ENCODE measurements at places on chromosomes 7 and 10.

- no peak for DNase-seq
Measured at GRCh38 chr7:107327986-107328569, 141.8 kb upstream of the GPR22 start.

DNA sequence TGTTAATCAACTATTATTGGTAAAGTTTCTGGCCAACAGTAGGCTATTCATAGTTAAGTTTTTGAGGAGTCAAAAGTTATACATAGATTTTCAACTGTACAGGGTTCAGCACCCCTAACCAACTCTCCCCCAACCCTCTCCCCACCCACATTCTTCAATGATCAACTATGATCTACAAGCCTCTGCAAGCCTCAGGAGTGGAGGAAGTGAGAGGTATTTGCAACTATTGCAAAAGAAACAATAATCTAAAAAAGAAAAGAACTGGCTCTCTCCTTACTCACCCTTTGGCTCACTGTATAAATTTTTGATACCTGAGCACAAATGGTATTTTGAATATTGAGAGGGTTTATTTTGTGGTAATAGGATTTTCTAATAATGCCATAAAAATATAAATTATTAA is 179.8 kb downstream of the IPMK start:
- no peak for DNase-seq

DNA sequence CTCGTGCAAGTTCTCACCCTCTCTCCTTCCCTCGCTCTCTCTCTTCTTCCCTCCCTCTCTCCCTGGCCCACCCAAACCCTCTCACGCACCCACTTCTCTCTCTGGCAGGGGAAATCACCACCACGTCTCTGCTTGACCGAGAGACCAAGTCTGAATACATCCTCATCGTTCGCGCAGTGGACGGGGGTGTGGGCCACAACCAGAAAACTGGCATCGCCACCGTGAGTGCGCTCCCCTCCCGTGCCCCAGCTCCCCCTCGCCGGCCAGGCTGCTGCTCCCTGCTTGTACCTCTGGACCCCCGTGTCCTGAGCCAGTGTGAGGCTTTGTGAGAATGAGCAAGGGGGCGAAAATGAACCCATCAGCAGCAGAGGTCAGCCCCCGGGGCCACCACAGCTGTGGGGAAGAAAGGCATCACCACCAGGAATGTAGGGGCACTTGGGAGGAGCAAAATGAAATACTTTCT is 25.5 kb downstream of the C10orf105 start:
- DNase-seq: no peak

DNA sequence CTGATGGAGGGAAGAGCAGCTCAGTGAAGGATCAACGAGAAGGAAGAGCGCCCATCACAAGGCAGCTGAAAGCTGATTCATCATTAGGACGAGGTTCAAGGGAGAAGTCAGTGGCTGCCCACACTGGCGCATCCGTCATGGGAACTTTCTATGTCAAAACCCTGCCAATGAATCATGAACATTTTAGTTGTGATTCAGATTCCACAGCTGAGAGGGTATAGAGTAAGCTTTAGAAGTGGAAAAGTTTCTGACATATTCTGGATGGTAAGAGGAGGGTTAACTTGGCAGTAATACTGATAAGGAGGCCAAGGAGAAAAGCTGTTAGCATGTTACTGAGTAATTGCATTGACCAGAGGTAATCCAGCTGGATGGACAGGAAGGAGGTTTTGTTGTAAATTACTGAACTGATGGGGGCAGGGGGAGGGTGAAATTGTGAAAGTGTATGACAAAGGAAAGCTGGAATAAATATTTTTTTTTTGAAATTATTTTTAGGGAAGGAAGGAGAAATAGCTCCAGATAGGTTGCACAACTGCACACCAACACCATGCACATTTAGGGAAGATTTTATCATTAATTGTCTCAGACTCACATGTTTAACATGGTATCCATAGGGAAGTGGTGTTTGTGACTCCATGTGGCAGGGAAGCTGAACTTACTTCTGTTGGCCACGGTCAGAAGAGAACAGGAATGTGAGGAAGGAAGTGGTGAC is 78.3 kb upstream of the NRP1 start:
- DNase-seq: no peak

GRCh38 chr10:73772281-73773151 is 9.3 kb upstream of the CHCHD1 start:
- peak; percentile 82 for DNase-seq

DNA sequence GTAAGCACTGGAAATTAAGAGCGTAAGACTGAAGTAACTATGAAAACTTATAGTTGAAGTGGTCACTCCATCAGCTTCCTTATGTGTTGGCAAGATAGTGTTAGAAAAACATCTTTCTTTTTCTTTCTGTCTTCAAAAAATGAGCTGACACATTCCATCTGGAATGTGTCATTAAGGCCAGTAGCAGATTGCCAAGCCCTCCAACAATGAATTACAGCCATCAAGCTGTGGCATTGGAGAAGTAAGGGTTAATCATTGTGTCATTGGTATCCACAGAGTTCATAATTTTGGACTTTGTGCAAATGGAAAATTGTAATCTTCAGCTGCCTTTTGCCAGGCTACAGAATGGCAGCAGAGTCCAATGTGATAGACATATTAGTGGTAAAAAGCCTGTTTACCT is 926.3 kb downstream of the NRG3 start:
- DNase-seq: no peak

- DNase-seq: no peak
Measured at GRCh38 chr10:128875956-128876736, 590.9 kb upstream of the MGMT start.

DNA sequence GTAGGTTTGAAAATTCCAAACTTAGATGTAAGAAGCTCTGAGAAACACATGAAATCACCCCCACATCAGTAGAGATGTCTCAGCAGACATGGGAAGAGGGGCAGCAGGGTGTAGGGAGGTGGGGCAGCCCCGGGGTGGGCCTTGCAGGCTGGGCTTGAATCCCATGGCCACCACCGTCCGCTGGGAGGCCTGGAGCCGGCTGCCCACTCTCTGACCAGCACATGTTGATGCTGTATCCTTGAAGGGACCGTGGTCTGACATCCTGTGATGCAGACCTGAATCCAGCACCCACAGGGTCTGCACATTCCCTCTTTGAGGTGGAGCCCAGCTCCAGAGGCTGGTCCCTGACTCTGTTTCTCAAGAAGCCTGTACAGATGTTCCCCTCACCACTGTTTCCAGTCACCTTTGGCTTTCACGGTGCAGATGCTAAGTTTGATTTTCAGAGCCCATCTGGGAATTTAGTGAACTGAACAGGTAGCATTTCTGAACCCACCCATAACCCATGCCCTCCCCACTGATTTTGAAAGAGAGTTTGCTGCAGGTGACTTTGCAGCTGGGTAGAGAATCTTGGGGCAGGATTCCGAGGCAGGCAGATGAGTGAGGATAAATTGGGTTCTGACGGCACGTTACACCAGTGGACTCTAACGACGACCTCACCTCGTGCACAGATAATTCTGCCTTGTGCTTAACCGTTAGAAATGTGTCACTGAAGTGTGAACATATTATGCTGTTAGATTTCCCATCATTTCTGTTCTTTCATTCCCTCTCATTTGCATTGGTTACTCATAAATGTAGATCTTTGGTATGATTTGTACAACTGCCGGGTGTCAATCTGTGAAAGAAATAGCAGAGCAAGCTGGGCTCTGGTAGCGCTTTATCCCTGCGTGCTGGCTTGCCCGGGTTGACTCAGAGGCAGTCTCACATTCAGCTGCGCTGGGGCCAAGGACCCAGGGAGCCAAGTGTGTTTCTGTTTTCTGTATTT is 45.7 kb downstream of the IKZF1 start:
- peak; percentile 91 for DNase-seq

- no peak for DNase-seq
Measured at GRCh38 chr10:7288060-7288690, 122.7 kb downstream of the SFMBT2 start.

- DNase-seq: no peak
Measured at GRCh38 chr10:30576641-30577040, 52.9 kb downstream of the LYZL2 start.

DNA sequence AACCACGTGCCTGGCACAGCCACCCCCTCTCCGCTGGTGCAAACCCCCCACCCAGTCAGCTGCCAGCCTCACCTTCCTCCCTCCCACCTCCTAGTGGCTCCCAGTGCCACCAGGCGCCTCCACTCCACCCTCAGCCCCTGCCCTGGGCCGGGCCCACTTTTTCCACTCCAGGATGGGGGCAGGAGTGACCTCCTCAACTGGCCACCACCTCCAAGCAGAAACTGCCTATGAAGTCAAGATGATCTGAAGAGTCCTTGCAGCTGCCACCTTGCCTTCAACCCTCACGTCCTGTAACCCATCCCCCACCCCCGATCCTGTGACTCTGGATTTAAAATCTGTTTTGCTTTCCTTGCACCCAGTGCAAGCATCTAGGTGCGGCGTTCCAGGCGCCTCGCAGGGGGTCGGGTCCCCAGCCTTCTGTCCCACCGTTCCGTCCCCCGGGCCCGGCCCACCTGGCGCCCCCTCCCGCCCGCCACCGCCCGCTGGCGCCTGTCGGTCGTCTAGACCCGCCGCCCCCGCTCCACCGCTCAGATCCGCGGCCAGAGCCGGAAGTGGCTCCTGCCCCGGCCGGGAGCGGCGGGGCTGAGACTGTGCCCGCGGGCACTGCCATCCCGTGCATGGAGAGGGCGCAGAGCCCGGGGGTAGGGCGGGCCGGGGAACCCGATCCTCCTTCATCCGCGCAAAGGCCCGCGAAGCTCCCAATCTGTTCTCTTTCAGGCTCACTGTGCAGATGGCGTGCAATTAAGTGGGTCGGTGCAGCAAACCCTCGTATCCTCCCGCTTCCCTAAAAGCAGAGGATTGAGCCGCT is 51.2 kb upstream of the GTF2I start:
- DNase-seq: peak; percentile 41

- no peak for DNase-seq
Measured at GRCh38 chr10:124558339-124559321, 97.0 kb downstream of the LHPP start.

DNA sequence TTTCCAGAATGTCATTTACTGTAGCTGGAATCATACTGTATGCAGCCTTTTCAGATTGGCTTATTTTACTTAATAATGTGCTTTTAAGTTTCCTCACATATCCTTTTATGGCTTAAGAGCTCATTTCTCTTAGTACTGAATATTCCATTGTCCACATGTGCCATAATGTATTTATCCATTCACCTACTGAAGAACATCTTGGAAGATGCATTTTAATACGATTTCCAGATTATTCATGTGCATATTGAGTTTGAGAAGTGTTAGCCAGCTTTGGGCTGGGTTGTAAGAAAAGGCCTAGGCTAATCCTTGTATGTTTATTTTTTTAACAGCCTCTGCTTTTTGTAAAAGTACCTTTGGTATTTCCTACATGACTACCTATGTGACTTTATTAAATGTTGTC is 109.3 kb upstream of the MDFIC start:
- DNase-seq: no peak

DNA sequence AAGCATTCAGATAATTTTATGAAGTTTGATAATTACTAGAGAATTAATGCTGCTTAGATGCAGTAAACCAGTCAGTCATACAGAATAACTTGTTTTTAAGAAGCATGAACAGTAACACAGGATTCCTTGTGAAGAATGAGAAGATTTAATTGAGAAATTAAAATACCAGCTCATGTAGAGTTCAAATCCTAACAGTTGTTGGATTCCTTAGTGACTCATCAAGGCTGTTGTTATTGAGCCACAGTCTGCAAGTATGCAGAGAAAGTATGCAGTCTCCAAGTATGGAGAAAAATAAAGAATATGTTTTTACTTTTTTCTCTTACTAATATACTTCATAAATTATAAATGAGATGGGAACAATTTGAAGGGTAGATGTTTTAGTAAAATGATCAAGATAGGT is 30.2 kb upstream of the CYP26C1 start:
- no peak for DNase-seq

DNA sequence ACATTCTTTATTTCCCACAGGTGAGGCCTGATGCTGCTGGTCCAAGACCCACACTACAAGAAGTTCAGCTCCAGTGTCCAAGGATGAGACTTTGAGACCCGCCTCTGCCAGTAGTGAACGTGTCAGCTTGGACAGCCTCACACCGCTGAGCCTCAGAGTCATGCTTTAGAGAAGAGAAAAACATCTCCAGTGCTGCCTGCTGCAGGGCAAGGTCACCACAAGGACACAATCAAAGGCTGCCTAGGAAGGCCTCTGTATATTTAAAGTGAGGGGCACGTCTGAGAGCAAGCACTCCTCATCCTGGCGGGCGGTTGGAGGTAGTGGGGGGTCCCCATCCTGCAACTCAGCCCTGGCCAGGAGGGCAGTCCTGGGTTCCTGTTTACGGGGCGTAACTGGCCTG is 19.3 kb downstream of the FGFR2 start:
- no peak for DNase-seq

GRCh38 chr7:101084865-101085161 is 468 bp upstream of the TRIM56 start:
- no peak for DNase-seq

- no peak for DNase-seq
Measured at GRCh38 chr7:19972876-19973275, 199.5 kb upstream of the TMEM196 start.

DNA sequence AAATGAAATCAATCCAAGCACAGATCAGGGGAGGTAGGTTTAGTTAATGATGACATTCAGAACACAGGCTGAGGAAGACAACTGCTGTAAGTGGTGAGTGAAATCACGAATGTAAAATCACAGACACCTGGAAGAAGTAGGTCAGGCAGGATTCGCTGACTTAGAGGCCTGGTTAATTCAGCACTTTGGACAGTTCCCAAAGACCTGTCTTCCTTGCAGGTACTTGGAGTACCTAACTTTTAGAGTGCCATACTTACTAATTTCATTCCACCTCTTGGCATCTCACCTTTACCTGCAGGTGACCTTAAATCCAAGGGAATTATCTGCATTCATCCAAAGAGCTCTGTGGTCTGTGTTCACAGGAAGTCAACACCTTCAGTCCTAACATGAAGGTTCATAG is 822.3 kb downstream of the PHTF2 start:
- no peak for DNase-seq

- peak; percentile 31 for DNase-seq
Measured at GRCh38 chr7:155660059-155660757, 15.7 kb downstream of the RBM33 start.

- no peak for DNase-seq
Measured at GRCh38 chr7:126608339-126608776, 644.4 kb downstream of the GRM8 start.

- no peak for DNase-seq
Measured at GRCh38 chr7:151167197-151167961, at the start of gene GBX1. Gene GBX1, minus strand, starts transcription at chr7:151167694. Its CDS starts 146 bp downstream, at chr7:151167548.

DNA sequence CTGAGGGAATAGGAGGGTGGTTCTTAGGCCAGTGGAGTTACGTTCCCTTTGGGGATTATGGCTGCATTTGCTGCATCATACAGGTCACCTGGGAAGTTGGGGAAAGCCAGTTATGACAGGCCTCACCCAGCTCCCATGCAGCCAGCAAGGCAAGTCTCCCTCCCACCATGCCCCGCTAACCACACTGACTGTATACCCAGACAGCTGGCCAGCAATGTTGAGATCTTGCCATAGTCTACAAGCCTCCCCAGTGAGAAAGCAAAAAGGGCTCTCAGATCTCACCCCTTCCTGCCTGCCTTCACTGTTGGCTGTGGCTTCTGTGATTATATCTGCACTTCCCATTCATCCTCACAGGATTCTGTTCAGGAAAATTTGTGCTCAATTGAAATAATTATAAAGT is 133.3 kb upstream of the HGF start:
- no peak for DNase-seq

GRCh38 chr10:122974543-122975064 is 5.6 kb upstream of the PSTK start:
- no peak for DNase-seq

GRCh38 chr10:69435966-69436520 is 15.2 kb upstream of the TSPAN15 start:
- no peak for DNase-seq

Measured in stimulated activated naive CD8-positive, alpha-beta T cell treated with anti-CD3 and anti-CD28 coated beads, Interleukin-15, amount 100 ng/mL, for 72 hours (primary cell).